ENCODE measurements at places on chromosomes 11 and 22.

DNA sequence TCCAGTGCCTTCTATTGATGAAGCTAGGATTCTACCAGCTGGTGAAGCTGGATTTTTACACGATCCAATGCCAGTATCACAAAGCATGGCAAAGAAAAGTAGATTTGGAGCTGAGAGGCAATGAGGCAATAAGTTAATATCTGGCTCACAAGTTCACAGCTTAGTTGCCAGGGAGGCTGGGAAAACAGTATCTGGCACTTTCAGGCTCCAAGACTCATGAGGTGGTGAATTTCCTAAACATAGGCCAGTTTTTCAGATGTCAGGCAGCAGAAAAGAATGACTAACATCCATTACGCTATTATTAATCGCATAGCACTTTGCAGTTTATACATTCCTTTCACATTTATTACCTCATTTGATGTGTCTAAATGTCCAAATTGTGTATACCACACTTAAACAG is 122.7 kb downstream of the GRIA4 start:
- no peak for DNase-seq

DNA sequence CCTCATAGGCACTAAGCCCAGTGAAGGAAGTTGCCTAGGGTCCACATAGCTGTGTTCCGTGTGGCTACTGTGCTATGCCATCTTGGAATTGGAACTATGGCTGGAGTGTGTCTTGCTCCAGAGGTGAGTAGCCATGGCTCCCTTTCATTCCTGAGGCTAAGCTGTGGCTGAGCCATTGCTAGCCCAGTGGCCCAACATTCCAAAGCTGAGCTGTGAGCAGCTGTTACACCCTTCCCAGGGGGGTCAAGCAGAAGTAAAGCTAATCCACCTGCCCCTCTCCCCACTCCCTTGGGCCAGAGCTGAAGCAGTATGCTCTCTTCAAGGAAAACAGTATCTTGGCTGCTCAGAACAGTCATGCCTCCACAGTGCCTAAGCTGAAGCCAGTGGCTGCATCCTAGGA is 51.1 kb downstream of the USP35 start:
- DNase-seq, result no peak

GRCh38 chr22:24827296-24827695 is 21.3 kb downstream of the SGSM1 start:
- peak; percentile 60 for DNase-seq

- no peak for DNase-seq
Observed at GRCh38 chr22:48210198-48210580, 1447.7 kb downstream of the TBC1D22A start.

DNA sequence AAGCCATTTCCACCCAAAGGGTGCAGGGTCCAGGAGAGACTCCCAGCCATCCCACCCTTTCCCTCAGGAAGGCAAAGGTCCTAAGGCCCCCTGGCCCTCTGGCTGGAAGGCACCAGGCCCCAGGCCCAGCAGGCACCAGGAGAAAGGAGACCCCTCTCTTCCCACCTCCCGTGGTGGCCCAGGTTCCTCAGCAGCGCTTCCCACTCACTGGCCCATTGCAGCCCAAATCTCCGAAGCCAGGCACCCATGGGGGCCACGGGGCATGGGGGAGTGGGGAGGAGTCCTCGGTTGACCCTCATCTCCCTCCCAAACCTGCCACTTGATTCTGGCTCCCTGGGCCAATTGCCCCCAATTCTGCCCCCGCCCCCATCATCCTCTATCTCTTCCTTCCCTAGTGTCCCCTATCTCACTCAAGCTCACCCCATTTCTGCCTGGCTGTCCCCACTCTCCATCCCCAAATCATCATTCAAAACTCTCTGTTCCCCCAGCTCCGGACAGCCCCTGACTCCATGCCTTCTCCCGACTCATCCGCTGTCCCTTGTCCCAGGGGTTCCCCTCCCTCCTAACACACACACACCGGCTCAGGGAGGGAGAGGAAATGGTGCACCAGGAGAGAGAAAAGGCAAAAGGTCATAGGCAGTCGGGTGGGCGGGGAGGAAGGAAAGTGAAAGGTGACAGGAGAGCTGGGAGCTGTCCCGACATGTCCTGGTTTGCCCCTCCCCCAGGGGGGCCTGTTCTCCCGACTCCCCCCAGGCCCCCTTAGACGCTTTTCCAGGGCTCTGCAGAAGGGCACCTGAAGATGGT is 1.2 kb downstream of the LIF start:
- no peak for DNase-seq

DNA sequence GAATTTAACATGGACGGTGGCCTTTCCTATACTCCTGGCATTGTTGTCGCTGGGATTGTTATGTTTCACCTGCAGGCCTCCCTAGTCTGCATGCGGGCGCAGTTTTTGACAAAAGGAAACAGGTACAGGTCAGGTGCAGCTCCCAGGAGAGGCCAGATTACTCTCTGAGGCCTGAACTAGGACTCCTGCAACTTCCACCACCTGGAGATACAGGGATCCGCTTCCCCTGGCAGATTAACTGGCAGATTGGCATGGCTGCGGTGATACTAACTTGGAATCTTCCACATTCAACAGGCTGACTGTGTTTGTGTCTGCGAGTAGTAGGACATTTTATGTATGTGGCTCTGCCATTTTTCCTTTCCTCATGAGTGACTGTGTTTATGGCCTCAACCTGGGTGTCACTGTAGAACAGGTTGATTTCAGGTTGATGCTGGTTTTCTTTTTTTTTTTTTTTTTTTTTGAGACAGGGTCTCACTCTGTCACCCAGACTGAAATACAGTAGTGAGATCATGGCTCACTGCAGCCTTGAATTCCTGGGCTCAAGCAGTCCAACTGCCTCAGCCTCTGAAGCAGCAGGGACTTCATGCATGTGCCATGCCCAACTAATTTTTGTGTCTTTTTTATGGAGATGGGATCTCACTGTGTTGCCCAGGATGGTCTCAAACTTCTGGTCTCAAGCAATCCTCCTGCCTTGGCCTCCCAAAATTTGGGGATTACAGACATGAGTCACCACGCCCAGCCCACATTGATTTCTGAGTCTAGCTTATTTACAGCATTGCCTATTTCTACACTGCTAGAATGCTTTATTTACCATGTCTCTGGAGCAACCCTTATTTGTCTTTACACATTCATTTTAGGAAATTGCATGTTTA is 1.7 kb upstream of the USP28 start:
- no peak for DNase-seq

DNA sequence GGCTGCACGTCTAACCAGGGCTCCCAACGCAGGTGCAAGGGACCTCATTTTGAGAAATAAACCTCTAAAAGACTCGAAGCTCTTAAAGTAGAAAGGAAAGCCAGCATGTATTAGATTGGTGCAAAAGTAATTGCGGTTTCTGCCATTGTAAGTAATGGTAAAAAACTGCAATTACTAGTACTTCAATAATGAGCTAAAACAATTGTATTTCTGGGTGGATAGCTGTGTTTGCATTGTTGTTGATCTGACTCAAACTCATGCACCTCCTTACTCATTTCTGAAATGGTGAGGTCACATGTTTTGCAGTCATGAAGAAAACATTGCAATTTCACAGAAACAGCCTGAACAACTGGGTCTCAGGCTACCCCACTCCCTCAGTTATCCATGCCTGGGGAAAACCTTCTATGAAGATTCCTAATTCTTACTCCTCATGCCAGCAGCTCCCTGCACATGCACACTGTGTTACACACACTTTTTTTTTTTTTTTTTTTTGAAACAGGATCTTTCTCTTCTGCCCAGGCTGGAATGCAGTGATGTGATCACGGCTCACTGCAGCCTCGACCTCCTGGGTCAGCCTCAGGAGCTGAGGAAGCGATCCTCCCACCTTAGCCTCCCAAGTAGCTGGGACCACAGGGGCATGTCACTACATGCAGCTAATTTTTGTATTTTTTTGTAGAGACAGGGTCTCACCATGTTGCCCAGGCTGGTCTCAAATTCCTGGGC is 24.6 kb downstream of the VWCE start:
- no peak for DNase-seq

DNA sequence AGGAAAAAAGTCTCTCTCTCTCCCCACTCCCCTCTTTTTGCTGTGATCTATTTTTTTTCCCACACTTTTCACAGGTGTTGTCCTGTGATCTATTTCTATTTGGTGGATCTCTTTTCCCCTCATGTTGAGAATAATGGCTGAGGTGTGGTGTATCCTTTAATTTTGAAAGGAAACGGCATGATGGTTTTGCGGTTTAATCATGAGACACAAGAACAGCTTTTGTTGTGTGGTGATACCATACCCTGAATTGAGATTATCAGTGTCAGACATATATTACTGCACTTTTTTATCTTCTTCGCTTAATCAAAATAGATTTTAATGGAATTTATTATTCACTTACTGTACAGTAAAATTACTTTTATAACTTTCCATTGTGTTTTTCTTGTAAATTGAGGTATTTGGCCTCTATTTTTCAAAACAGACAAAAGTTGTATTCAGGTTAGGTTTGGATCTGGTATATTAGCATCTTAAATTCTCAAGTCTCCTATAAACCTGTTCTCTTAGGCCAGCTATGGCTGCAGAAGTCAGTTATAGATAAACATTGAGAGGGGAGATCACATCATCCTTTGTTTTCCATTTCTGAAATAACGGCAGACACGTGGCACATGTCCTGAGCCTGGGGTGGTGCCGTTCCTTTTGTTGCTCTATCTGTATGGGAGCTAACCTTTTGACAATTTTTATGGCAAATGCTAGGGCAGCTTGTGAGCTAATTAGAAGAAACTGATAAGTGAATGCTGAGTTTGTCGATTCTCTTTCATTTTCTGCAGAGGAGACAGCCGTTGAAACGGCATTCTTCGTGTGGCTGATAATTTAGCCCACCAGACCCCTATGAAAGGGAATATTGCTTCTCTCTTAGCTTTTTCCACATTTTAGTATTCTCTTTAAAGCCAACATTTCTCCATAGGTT is 25.8 kb downstream of the NF2 start:
- no peak for DNase-seq

GRCh38 chr11:55732936-55733335 is 40.3 kb upstream of the OR5D13 start:
- no peak for DNase-seq

DNA sequence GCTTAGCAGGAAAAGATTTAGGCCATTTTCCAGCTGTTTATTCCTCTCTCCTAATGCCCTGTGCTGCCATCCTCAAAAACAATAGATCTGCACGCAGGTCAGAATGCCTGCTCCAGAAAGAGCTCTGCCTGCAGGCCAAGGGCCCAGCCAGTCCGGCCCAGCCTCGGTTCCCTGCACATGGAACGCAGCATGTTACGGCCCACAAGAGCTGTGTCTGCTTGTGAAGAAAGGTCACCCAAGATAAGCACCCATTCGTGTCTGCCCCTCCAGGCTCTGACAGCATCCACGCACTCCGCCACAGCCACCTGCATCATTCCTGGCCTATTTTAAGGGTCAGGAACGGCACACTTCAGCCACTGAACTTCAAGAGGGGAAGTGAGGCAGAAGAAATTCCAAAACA is 152.2 kb downstream of the SPATA19 start:
- DNase-seq, result no peak

- DNase-seq, result no peak
Observed at GRCh38 chr11:61926235-61926634, 8.9 kb upstream of the RAB3IL1 start.

DNA sequence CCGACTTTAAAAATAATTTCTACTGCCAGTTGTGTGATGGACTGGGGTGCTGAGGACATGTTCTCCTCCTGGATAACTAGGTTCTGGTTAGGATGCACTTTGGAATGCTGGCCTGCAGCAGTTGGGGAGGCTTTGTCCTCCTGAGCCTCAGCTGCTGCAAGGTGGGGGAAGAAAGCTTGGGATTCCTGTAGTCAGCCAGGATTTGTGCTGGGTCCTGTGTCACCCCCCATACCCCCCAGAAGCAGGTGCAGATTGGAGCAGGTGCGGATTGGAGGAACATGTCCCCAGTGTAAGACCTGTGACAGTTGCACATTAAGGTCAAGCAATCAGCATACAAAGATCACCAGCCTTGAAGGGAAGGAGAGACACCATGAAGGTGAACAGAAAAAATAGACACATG is 51.1 kb downstream of the MED15 start:
- no peak for DNase-seq

GRCh38 chr11:72984453-72985077 is 157.6 kb downstream of the FCHSD2 start:
- no peak for DNase-seq

DNA sequence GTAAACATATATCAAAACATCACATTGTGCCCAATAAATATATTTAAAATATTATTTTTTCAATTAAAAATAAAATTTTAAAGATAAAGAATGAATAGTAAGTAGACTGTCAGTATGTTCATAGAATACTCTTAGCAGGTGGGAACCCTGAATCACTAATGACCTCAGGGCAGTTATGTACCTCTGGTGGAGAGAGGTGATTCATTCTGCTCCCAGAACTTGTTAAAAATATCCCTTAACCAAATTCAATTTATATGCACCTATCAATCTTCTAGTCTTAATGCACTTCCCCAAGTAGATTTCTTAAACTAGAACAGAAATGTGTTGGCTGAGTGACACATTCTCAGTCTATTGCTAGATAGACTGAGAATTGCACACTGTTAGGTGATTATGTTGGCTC is 183.9 kb upstream of the SYN3 start:
- DNase-seq, result no peak

DNA sequence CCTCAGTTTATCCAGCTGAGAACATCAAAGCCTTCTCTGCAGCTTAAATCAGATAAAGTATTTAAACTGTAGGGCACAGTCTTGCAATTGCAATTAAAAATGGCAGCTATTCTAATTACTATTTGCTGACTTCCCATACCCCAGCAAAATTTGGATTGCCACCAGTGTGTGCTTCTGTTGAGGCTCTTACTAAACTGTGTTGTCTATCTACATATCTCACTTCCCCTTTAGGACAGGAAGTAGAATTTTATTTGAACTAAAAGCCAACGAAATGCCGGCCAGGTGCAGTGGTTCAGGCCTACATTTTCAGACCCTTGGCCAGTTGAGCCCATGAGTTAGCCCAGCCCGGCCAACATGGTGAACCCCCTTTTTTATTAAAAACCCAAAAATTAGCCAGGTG is 7.1 kb downstream of the SAA4 start:
- no peak for DNase-seq

DNA sequence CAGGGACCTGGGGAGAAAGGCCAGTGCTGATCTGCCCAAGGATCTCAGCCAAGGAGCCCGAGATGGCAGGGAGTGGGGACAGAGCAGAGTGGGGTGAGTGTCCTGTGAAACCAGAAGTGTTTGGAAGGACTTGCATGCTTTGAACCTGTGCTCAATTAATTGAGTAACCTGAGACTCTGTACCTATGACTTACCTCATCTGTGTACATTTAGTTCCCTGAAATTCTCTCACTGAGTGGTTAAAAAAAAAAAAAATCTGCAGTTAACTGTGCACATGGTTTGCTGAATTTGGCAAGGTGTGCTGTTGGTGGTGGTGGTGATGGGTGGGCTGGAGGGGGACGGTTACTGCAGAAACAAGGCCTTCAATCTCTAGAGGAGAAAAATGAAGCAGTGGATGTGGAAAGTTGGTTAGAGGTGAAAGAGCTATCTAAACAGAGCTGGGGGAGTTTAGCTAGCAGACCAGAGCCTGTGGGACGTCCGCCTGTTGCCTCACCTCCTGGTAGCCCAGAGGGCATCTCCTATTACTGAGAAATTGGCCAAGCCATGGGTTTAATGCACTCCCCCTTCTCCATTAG is 8.3 kb upstream of the SORL1-AS1 start:
- DNase-seq, result peak; percentile 53
